ENCODE measurements at places on chromosomes 1 and 21. TPM values are rescaled to one million over a fixed set of nuclear protein-coding genes. Genes with fewer than 3 reads are reported as not detected.

FCER1G gene
- total RNA-seq, result 14.0 TPM

NPPB gene
- total RNA-seq, result not detected

AMY1C gene
- not detected for total RNA-seq

SPRR4 gene
- total RNA-seq, result not detected

KCNJ6 gene
- total RNA-seq, result not detected

LRRC38 gene
- not detected for total RNA-seq

CLIC6 gene
- total RNA-seq, result 0.08 TPM

HLX gene
- total RNA-seq, result not detected

KRTAP12-2 gene
- total RNA-seq, result not detected

LMOD1 gene
- total RNA-seq, result not detected

FOXO6 gene
- 0.31 TPM for total RNA-seq

PGBD5 gene
- total RNA-seq, result not detected

FHL3 gene
- total RNA-seq, result 12.4 TPM

ZSWIM5 gene
- 0.50 TPM for total RNA-seq

TCHH gene
- 0.08 TPM for total RNA-seq

MORN1 gene
- 6.2 TPM for total RNA-seq

GRHL3 gene
- not detected for total RNA-seq

CDA gene
- total RNA-seq, result not detected

MGST3 gene
- 33.0 TPM for total RNA-seq

AP4B1 gene
- 42.9 TPM for total RNA-seq

HPCAL4 gene
- 0.47 TPM for total RNA-seq

OR2T11 gene
- total RNA-seq, result not detected

CYP2J2 gene
- 3.1 TPM for total RNA-seq

CAPN8 gene
- total RNA-seq, result not detected

RC3H1 gene
- total RNA-seq, result 28.1 TPM

RBM11 gene
- 0.50 TPM for total RNA-seq

SYTL1 gene
- total RNA-seq, result 81.0 TPM

AGBL4 gene
- not detected for total RNA-seq

INAVA gene
- total RNA-seq, result 0.57 TPM

FRRS1 gene
- total RNA-seq, result 5.0 TPM

FAM229A gene
- 2.6 TPM for total RNA-seq

ELOVL1 gene
- 69.6 TPM for total RNA-seq

TCEANC2 gene
- total RNA-seq, result 11.6 TPM
